ENCODE measurements at places on chromosomes 16 and 17. TPM values are rescaled to one million over a fixed set of nuclear protein-coding genes. Genes with fewer than 3 reads are reported as not detected.

MPP3 gene
- 17.4 TPM for total RNA-seq

C17orf50 gene
- 0.33 TPM for total RNA-seq

KIF22 gene
- total RNA-seq: 91.6 TPM

DHRS7C gene
- total RNA-seq: not detected

NOL3 gene
- total RNA-seq: 56.6 TPM

CHST4 gene
- total RNA-seq: not detected

MEAK7 gene
- total RNA-seq: 59.6 TPM

RND2 gene
- 0.13 TPM for total RNA-seq

PRM2 gene
- not detected for total RNA-seq

TMEM11 gene
- total RNA-seq: 54.5 TPM

PDXDC1 gene
- 62.8 TPM for total RNA-seq

KCNG4 gene
- not detected for total RNA-seq

CYGB gene
- total RNA-seq: 1.4 TPM

CD300A gene
- not detected for total RNA-seq

TBC1D3I gene
- 0.23 TPM for total RNA-seq

KCNH6 gene
- total RNA-seq: not detected

CDRT15L2 gene
- total RNA-seq: not detected

SNX11 gene
- total RNA-seq: 27.8 TPM

HAGHL gene
- total RNA-seq: 21.7 TPM

NPIPA8 gene
- total RNA-seq: 0.31 TPM

TBX2 gene
- 5.9 TPM for total RNA-seq

LITAFD gene
- not detected for total RNA-seq

WWP2 gene
- 24.4 TPM for total RNA-seq

CD19 gene
- not detected for total RNA-seq

PRSS8 gene
- total RNA-seq: 0.28 TPM

CDIPT gene
- 93.3 TPM for total RNA-seq

TEX19 gene
- 0.43 TPM for total RNA-seq

CA4 gene
- total RNA-seq: not detected

CIBAR2 gene
- not detected for total RNA-seq
